Left renal pelvis (tissue), 4 donors: ENCODE measurements at places on chromosomes 12 and 14. TPM values are rescaled to one million over a fixed set of nuclear protein-coding genes. Genes with fewer than 3 reads are reported as not detected.

DNA sequence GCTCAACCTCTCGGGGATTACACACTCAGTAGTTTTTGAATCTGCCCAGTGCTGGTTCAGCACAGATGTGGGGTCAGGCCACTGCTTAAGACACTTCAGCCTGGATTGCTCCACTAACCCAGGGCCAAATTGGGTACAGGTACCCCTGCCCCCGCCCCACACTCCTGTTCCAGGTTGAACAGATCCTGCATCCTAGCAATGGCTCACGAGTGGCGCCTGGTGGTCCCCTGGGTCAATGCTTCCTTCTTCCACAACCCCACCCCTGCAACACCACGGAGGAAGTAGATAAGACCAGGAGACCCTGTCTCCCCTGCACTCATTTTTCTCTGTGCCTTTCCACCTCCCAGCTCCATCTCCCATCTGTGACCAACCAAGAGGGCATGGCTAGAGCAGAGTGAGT, 108.4 kb downstream of the ESRRB start:
- DNase-seq, result no peak

- DNase-seq, result no peak
Measured at GRCh38 chr12:53955036-53955775, 503 bp downstream of the HOXC12 start.

DNA sequence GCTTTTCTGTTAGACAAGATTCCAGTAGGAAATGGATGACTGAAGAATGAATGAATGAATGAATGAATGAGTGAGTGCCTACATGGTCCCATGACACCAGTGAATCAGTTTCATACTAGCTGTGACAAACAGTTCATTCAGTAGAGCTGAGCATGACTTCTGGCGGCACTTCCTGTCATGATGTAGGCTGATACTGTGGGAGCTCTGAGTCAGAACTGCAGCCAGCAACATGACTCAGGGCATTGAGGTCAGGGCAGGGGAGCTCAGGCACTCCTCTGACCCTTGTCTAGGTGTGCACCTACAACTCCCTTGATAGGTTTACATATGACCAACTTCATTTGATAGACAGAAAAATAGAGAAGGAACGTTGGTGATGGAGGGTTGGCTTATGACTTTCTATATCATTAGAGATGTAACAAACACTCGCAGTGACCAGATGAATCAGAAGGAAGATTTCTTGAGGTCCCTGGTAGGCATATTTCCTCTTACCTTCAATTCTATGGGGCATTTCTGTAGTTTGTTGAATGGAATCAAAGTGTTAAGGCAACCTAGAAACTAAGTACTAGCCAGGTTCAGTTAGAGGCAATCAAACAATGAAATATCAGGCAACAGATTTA, 139.3 kb upstream of the ARHGAP5 start:
- no peak for DNase-seq

GRCh38 chr12:63870838-63871237, 26.3 kb downstream of the SRGAP1 start:
- no peak for DNase-seq

GRCh38 chr14:104086210-104086660, 735 bp downstream of the ASPG start:
- DNase-seq, result no peak

DNA sequence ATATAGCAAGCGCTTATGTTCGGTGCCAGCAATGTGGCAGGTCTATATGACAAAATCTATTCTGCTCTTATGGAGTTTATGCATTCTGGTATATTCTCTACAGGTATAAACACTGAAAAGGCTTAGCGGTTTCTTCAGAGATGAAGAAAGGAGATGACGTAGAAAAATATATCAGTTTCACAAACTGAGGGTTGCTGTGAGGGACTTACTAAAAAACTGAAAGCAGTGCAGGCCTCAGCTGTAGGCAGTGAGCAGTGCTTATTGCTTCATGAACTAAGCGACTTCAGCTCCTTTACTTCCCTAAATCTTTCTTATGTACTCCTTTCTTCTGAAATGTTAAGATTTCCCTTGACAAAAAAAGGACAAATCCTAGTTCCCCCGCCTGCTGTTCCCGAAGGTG, 4.5 kb downstream of the DDX47 start:
- no peak for DNase-seq

DNA sequence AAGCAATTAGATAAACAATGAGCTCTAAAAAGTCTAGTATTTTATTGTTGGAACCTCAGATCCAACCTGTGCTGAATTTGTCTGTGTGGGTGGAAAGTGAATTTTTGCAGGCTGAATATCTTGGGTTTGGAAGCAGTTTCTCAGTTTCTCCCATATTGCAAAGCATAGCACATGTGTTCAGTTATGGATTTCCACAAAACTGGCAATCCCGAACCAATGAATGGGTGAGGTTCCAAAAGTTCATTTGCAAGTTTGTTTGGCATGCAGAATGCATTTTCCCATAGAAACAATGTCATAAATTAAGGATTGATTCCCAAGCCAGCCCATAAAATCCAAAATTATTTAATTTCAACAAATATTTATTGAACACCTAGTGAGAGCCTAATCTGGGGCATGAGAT, 43.4 kb downstream of the PLXNC1 start:
- DNase-seq, result no peak

DNA sequence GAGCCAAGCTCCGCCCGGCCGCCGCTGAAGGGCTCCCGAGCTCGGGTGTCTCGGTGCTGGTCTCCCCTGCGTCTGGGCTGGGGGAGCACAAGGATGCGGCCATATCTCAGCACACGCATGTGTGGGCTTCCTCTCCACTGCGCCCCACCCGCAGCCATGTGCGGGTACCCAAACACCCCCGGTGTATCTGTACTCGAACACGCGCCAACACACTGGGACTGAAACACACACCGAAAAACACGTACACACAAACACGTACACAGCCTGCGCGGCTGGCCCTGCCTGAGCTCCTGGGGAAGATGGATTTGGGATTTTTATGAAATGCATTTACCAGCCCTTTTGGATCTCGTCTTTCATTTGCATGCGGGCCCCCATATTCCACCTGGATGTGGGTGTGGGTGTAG, 897 bp upstream of the TBX3 start:
- DNase-seq, result no peak

Gene RND1
- polyA plus RNA-seq, result 2.5 TPM

Gene FAR2
- 45.4 TPM for polyA plus RNA-seq

Gene LRRC43
- 6.9 TPM for polyA plus RNA-seq

Gene TOMM20L
- polyA plus RNA-seq, result 1.7 TPM
